ENCODE measurements at places on chromosomes 2 and 18. TPM values are rescaled to one million over a fixed set of nuclear protein-coding genes. Genes with fewer than 3 reads are reported as not detected.

Gene ABHD3
- 51.6 TPM for total RNA-seq

- DNase-seq: no peak
- H3K36me3 ChIP-seq: no peaks in the 10 kb centered on the region
These were observed 262.8 kb downstream of the KCNE4 start for GRCh38 chr2:223314811-223315210.

GRCh38 chr2:137969418-137969765, 5.1 kb downstream of the HNMT start:
- H3K4me1 ChIP-seq: peaks cover 11% of the 10 kb centered on the region
- H3K4me3 ChIP-seq: no peak overlapping the region
- H3K36me3 ChIP-seq: no peaks in the 10 kb centered on the region
- DNase-seq: no peak

GRCh38 chr2:116810645-116811044, 1003.8 kb upstream of the DDX18 start:
- no peaks in the 10 kb centered on the region for H3K36me3 ChIP-seq
- no peak overlapping the region for H3K27ac ChIP-seq
- DNase-seq: no peak
- H3K4me1 ChIP-seq: peaks cover 11% of the 10 kb centered on the region
- H3K27me3 ChIP-seq: no peaks in the 10 kb centered on the region

DNA sequence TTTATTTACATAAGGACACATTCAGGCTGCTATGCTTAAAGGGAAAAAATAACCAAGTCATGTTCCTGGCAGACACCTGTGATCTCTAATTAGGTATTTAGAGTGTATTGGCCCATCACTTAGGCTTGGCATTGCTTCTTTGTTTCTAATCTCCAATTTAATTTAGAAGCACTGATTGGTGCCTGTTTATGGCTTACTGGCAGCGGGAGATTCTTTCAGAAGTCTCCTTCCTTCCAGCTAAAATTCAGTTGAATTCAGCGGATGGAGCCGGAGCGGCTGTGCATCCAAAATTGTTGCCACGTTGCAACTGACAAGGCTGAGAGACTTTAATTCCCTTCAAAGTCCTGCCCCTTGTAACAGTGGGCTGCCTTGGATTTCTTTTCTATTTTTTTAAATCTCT, 66.5 kb downstream of the VWA3B start:
- no peaks in the 10 kb centered on the region for H3K4me1 ChIP-seq
- H3K36me3 ChIP-seq: no peaks in the 10 kb centered on the region
- no peak overlapping the region for H3K4me3 ChIP-seq
- no peak for DNase-seq
- no peaks in the 10 kb centered on the region for H3K27me3 ChIP-seq
- no peak overlapping the region for H3K27ac ChIP-seq

Gene KCNF1
- 0.67 TPM for total RNA-seq

DNA sequence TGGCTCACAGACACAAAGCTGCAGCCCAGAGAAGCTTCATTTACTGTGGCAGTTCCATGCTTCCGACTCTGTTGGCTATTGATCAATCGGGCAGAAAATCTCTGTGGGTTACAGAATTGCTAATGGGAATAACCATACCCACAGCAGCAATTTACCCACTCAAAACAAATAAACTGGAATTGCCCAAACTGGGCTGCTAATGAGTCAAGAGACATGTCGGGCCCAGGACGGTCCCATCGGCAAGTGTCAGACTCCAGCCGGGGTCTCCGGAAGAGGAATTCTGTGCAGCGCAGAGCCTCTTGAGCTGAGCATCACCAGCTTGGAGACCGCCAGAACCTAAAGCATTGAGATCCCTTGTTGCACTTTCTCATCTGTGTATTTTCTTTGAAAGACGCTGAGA, 67.8 kb downstream of the TMEM18 start:
- no peaks in the 10 kb centered on the region for H3K36me3 ChIP-seq
- no peaks in the 10 kb centered on the region for H3K4me1 ChIP-seq
- no peak overlapping the region for H3K27ac ChIP-seq
